Mammary microvascular endothelial cell (primary cell): ENCODE measurements at places on chromosomes 2 and 18. TPM values are rescaled to one million over a fixed set of nuclear protein-coding genes. Genes with fewer than 3 reads are reported as not detected.

Gene COL3A1
- total RNA-seq = 2.3 and 2.6 TPM in 2 replicates

Gene C1QL2
- not detected in 2 replicates for total RNA-seq

Gene LRATD1
- 2.3 and 3.8 TPM in 2 replicates for total RNA-seq

Gene DCAF17
- total RNA-seq = 9.4 and 10.1 TPM in 2 replicates

Gene OXER1
- not detected in 2 replicates for total RNA-seq

Gene VWA3B
- total RNA-seq = not detected in 2 replicates

Gene C2orf92
- total RNA-seq = 0.54 TPM in 1 of 2 replicates, not detected in the other

Gene BCL11A
- 0.13 and 0.30 TPM in 2 replicates for total RNA-seq

Gene RNF144A
- 14.0 and 14.3 TPM in 2 replicates for total RNA-seq

Gene UGT1A3
- not detected in 2 replicates for total RNA-seq

Gene CSRNP3
- under 0.01 and 0.05 TPM in 2 replicates for total RNA-seq

Gene LHCGR
- not detected in 2 replicates for total RNA-seq
